ENCODE measurements at places on chromosomes 2 and 18.

DNA sequence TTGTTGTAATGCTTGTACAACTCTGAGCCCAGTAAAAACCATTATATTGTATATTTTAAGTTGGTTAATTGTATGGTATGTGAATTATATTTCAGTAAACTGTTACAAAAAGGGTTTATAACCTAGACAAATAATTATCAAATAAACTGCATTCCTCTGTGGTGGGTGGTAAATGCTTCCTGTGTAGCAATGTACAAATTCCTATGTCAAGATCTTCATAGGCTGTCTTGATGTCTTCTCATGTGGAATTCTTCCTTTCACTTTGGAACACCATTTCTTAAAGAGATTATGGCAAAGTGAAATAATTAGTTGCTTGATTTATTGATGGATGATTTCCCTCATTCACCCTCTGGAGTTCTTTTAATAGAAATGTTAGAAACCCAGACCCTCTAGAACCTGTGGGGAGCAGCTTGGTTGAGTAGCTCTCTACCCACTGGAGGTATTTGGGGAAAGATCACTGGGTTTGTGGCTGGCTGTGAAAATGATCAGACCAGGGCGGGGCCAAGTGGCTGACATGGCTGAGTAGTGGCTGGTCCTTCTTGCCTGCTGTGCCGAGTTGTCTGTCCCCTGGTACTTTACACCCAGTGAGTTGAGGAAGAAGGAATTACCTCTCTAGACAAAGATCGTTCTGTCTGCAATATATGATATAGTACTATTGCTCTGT lies 22.4 kb upstream of the MGAT5 start:
- DNase-seq = peak; percentile 11

DNA sequence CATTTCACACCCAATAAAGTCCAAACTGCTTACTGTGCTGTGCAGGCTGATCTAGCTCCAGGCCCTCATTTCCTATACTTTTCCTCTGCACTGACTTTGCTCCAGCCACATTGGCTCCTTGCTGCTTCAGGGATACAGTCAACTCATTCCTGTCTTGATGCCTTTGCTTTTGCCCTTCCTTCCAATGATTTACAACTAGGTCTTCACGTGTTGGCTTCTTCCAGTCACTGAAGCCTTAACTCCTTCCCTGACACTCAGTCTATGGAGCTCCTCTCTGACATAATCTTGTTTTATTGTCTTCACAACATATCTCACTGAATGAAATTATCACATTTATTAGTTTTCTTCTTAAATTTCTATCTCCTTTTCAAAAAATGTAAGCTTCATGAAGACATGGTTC lies 16.9 kb upstream of the C18orf32 start:
- DNase-seq = no peak

DNA sequence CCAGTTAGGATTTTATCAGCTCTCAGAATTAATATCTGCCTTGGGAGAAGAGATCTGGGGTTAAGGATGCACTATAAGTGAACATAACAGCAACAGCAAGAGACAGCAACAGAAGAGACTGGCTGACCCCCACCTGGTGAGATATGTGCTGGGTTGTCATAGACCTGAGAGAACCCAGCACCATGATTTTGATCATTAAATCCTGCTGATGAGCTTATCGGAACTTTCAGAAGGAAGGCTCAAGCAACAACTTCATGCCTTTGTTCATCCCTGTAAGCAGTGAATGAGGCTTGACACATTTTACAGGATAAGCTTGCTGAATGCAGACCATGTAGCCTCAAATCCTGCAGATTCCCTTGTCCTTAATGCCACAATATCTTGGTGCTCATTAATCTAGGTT lies 100.0 kb downstream of the POLE4 start:
- no peak for DNase-seq

- no peak for DNase-seq
Observed at GRCh38 chr2:181036848-181037603, 56.6 kb downstream of the UBE2E3 start.

- no peak for DNase-seq
Observed at GRCh38 chr2:207394203-207394781, 135.5 kb upstream of the CREB1 start.

DNA sequence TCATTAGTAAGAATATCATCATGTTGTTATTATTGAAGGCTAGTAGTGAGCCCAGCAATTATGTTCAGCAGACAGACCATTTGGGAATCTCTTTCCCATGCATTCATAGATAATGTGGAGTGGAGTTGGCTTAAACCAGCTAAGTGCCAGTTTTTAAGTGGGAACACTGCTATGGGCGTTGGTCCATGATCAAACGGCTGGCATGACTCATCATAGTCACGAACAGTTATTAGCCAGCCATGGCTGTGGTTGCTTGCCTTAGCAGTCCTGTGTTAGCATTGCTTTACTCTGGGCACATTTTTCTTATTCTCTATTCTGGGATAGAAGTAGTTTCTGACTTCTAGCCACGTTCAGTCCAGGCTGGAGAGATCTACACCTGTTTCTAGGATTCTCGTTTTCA lies 17.7 kb downstream of the EIF4E2 start:
- DNase-seq = peak; percentile 24

DNA sequence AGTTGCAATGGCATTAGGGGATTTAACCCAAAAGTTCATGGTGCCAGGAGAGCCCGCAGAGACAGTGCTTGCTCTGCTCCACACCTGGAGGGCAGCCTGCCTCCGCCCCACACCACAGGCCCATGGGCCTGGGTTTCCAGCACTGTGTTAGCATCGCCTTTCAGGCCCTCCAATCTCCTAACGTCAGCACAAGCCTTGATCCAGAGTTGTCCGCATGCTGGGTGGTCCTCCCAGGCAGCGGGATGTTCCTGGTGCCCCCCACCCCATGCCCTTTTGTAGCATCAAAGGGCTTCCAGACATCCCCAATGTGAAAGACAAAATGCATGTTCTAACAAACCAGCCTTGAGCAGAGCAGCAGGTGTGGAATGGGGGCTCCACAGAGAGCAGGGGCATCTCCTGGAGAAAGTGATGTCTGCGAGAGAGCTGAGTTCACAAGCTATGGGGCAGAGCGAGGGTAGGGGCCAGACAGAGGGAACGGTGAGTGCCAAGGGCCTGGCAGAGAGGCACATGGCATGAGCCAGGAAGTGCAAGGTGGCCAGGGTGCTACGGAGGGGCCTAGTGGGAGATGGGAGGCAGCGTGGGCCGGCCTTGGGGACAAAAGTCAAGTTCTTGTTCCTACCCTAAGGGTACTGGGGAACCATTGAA lies 119.2 kb downstream of the CYP26B1 start:
- DNase-seq = no peak

- DNase-seq = no peak
Observed at GRCh38 chr2:159546716-159547430, 69.5 kb downstream of the BAZ2B start.

DNA sequence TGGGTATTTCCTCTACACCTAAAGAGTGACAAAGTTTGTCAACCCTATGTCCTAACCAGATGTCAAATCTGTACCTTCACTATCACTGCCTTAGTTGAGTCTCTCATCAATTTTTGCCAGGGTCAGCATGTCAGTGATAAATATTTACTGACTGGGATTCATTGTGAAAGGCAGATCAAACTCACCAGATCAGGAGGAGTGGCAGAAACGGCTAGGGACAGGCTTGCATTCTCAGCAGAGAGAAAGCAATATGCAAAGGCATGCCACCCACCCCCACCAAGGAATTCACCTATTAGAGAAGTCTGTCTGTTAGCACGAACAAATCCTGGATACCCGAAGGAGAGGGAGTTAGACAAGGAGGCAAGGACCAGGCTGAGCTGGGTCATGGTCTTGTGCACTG lies 62.6 kb downstream of the PTPN2 start:
- no peak for DNase-seq

- DNase-seq = no peak
Observed at GRCh38 chr2:172066394-172066886, 18.9 kb upstream of the DLX1 start.

GRCh38 chr2:236550290-236550689 lies 19.3 kb upstream of the ACKR3 start:
- DNase-seq = no peak

DNA sequence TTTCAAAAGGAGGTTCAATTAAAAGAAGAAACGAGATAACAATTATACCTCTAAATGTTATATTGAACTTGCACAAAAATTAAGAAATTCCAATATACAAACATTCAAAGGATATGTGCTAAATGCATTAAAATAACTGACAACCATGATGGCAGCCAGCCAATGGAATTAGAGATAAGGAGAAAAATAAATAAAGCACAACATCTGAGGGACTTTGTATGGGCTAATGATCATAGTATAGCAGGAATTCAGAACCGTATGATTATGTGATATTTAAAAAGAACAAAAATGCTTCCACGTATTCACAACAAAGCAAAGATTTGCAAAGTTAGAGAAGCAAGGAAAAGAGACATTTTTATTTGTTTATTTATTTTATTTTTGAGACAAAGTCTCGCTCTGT lies 1103.0 kb downstream of the CBLN2 start:
- no peak for DNase-seq

GRCh38 chr2:27992787-27993401 lies 102.4 kb downstream of the BABAM2 start:
- no peak for DNase-seq

- DNase-seq = no peak
Observed at GRCh38 chr18:28088477-28088876, 88.5 kb downstream of the CDH2 start.

- DNase-seq = no peak
Observed at GRCh38 chr2:175445281-175445680, 263.8 kb upstream of the ATP5MC3 start.

GRCh38 chr2:109674894-109675534 lies 60.9 kb downstream of the SOWAHC start:
- no peak for DNase-seq

GRCh38 chr2:44296653-44297052 lies 21.4 kb downstream of the SLC3A1 start:
- DNase-seq = no peak

GRCh38 chr2:7027411-7027810 lies 110.2 kb downstream of the RNF144A start:
- DNase-seq = no peak

DNA sequence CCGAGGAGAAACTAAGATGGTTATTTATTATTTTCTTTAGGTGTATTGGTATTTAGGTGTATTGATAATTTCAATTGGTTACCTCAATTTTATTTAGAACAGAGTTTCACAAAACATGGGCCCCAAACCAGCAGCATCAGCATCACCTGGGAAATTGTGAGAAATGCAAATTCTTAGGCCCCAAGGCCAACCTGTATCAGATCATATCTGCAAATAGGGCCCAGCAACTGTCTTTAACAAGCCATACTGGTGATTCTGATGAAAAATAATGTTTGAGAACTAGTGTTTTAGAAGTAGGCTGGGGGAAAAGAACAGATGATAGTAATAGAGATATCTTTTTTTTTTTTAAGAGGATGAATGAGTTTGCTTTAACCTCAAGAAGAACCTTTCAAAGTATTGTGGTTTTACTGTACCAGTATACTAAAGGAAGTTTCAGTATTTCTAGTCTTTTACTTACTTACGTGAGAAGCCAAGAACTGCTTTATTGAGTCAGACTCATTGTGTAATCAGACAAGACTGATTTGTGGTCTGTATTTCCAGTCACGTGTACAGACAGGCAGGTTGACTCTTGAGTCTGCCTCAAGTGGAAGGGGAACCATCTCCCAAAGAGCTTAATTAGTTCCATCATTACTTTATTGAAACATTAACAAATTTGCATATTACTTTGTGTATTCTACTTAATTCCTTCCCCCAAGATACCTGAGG lies 60.4 kb upstream of the GAREM1 start:
- DNase-seq = peak; percentile 33

GRCh38 chr18:12770469-12771219 lies 67.8 kb downstream of the PSMG2 start:
- DNase-seq = no peak

- peak; percentile 24 for DNase-seq
Observed at GRCh38 chr18:34901299-34901698, 139.9 kb upstream of the MAPRE2 start.

DNA sequence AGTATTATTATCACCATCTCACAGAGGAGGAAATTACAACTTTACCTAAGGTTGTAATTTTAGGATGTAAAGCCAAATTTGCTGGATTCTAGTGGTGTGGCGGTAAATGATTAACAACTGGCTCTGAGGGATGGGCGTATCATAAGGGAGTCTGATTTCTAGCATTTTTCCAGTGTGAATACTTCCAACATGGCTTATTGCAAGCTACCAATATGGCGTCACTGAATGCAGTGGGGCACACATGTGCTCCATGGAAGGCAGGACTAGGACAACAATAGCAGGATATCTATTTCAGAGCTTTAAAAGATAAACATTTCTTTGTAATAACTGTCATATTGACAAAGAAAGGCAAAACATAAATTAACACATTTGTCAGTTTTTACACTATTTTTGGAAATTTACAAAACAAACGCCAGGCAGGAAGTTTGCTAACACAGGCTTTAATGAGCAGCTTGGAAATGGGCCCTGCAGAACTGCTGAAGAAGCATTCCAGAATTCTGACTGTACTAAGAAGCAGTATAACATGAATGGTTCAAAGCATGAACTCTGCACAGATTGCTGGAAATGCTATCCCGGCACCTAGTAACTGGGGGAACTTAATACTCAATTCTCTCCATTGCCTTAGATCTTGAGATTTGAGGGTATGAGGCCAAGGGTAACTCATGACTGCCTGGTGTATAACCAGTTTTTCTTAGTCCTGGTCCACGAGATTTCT lies 439.3 kb upstream of the MAP2 start:
- DNase-seq = no peak

GRCh38 chr2:70143314-70144150 lies 47.3 kb downstream of the C2orf42 start:
- peak; percentile 30 for DNase-seq

- DNase-seq = no peak
Observed at GRCh38 chr2:233267516-233268245, 16.2 kb downstream of the ATG16L1 start.

DNA sequence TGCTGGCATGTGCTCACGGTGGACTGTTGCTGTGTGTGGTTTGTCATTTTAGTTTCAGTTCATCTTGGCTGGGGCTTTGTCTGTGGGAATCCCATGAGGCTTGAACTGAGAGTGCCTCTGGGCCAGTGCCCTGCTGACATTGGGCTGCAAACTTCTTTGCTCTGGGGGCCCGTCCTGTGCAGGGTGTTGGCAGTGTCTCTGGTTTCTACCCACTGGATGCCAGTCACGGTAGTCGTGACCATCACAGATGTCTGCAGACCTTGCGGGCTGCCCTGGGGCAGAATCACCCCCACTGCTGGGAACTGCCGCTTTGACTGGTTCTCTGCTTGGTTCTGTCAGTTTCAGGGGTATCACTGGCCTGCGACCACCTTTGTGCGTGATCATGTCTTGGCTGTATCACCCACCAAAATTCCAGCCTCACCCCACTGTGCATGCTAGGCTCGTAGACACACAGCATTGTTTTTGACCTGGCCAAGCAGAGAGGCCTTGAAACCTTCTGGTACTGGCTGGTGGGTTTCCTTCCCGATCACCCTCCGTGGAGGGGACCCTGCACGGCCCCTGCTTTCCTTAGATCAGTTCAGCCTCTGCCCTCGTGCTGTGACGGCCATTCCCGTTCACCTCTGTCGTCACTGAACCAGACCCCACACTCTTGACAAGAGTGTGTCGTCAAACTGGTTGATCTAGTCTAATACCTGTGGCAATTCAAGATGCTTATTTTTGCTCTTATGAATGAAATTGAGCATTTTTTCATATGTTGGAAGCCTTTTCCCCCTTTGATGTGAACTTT lies 57.6 kb downstream of the KCNG2 start:
- no peak for DNase-seq

Data from A673 (cell line).